ENCODE measurements at places on chromosomes 12 and 14.

DNA sequence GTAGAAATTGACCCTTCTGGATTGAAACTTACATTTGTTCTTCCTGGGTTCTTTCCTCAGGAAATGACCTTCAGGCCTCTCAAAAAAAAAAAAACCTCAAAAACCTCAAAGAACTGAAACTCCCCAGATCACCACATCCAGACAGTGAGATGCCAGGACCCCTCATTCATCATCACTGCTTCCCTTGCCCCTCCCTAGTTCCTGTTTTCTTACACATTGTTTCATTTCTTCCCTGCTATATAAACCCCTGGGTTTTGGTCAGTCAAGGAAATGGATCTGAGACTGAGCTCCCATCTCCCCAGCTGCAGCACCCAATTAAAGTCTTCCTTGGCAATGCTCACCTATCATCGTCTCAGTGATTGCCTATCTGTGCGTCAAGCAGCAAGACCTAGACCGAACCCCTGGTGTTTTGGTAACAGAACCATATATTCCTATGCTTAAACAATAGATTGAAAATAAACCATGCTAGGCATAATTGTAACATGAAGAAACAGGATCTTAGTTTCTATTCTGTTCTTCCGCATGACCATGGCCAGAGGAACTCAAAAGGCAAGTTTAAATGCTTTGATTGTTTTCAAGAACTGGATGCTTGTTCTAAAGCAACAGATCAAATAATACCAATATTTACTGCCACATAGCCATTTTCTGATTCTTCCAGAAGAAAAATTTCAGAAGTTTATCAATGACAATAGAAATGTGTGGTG lies 108.0 kb upstream of the MAX start:
- peak; percentile 41 for DNase-seq

DNA sequence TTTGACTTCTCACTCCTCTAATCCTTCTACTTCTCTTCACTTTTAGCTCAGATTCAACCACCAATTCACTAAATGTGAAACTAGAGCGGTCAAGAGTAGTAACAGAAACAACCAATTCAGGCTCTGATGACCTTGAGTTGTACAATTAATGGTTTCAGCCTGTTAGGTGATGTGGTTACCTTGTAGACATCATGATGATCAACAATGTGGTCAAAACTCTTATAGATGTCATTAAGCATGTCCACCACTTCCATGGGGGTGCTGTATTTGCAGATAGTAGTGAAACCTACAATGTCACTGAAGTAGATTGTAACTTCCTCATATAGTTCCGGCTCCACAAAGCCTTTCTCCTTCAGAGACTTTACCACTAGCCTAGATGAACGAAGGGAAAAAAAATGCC lies 54.1 kb upstream of the PLBD1 start:
- no peak for DNase-seq

GRCh38 chr12:131025939-131026702 lies 72.4 kb downstream of the ADGRD1 start:
- no peak for DNase-seq

DNA sequence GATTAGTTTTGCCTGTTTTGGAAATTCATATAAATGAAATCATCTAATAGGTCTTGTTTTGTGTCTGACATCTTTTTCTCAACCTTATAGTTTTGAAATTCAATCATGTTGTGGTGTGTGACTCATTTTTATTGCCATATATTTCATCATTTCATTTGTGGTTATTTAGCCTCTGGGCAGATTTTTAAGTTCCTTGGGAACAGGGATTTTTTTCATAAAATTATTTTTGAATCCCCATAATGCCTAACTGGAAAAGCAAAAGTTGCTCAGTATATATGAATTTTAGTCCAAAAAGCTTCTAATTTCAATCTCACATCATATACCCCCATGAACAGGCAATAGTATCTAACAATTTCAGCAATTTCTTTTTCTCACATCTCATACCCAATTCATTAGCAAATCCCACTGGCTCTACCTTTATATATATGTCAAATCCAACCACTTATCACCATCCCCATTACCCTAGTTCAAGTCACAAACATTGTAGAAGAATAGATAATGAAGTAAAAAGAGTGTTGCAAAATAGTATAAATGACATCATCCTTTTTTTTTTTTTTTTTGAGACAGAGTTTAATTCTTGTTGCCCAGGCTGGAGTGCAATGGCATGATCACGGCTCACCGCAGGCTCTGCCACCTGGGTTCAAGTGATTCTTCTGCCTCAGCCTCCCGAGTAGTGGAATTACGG lies 2.6 kb upstream of the OR6J1 start:
- no peak for DNase-seq

GRCh38 chr14:97306760-97307246 lies 509.6 kb downstream of the VRK1 start:
- DNase-seq, result no peak

- no peak for DNase-seq
Measured at GRCh38 chr14:99875421-99875820, 82.2 kb downstream of the EML1 start.

Data from midbrain (tissue), 1 donor.